A673 (cell line): ENCODE measurements at places on chromosomes 2 and 18.

DNA sequence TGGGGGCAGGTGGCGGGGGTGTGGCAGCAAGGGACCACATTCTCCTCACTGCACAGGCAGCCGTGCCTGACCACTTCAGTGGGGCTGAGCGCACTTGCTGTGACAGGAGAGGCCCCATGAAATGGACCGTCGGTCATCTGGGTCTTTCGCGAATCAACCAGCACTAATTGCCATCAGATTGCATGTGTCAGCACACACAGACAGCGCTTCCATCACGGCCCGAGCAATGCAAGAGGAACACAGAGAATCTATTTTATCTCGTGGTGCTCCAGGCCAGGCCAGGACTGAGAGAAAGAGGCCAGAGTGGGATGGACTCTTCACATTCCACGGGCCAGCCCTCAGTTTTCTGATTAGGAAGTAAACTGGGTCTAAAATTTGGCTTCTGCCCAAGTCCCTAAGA lies 87.0 kb downstream of the EIPR1 start:
- no peak overlapping the region for H3K27ac ChIP-seq
- no peaks in the 10 kb centered on the region for H3K27me3 ChIP-seq
- H3K4me1 ChIP-seq, result peaks cover 17% of the 10 kb centered on the region
- DNase-seq, result no peak

- no peak for DNase-seq
- no peak overlapping the region for H3K27ac ChIP-seq
- H3K4me3 ChIP-seq, result no peak overlapping the region
- H3K36me3 ChIP-seq, result no peaks in the 10 kb centered on the region
- no peaks in the 10 kb centered on the region for H3K27me3 ChIP-seq
- no peaks in the 10 kb centered on the region for H3K4me1 ChIP-seq
Observed at GRCh38 chr2:233803994-233804393, 25.9 kb downstream of the MROH2A start.

DNA sequence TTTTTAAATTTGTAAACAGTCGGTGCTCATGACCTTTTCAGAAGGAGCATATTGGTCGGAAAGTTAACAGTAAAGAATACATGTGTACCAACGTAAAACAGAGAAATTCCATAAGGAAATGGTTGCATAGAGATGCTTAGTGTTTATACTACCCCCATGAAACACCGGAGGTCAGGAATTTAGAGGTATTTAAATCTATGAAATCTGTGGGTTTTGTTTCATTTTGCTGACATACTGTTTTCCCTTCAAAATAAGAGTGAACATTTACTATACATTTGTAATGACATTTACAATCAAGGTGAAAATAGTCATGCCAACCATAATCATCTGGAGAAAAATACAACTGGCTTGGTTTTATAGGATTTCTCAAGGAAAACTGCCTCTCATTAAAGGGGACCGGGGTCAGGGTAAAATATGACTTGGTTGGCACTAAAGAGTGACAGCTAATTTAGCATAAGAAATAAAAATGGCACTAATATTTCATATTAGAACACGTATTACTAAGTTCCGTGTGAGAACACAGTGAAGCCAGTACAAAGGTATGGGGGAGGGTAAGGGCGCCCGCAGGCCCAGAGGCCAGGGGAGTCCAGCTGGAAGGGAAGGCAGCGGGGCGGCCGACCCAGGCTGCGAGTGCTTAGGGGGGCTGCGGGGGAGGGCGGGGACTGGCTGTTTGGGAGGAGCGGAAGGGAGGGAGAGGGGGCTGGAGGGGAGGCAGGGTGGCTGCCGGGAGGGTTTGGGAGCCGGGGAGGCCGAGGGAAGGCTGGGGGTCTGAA lies 1.1 kb upstream of the RNU4ATAC start:
- peaks cover 14% of the 10 kb centered on the region for H3K36me3 ChIP-seq
- H3K27ac ChIP-seq, result peak overlapping the region; percentile 99
- peak overlapping the region; percentile 77 for H3K4me3 ChIP-seq
- H3K27me3 ChIP-seq, result no peaks in the 10 kb centered on the region
- H3K4me1 ChIP-seq, result peaks cover 32% of the 10 kb centered on the region

DNA sequence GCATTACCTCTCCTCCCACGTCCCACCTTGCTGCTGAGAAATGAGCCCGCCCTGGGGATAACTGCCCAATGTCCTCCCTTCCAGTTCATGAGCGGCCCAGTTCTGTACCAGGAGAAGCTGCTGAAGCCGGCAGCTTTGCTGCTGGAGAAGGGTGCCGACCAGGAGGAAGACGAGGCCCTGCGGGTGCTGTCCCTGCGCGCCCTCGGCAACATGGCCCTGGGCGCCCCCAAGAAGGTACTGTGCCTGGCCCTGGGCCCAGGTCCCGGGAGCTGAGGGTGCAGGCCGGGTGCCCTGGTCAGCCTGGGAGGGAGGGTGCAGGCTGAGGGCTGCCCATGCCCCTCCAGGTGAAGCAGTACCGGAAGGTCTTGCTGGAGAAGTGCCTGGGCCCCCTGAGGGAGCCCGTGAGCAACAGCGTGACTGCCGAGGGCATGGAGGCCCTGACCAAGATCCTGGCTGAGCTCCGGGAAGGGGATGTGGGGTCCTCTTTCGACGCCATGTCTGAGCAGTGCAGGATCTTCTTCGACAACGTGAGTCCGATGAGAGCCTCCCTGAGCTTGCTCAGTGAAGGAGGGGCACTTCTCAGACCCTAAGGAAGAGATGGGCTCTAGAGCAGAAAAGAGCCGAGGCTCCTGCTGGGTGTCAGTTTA lies 25.7 kb downstream of the HJURP start:
- H3K4me1 ChIP-seq, result no peaks in the 10 kb centered on the region
- H3K4me3 ChIP-seq, result no peak overlapping the region
- no peaks in the 10 kb centered on the region for H3K27me3 ChIP-seq
- no peak for DNase-seq

DNA sequence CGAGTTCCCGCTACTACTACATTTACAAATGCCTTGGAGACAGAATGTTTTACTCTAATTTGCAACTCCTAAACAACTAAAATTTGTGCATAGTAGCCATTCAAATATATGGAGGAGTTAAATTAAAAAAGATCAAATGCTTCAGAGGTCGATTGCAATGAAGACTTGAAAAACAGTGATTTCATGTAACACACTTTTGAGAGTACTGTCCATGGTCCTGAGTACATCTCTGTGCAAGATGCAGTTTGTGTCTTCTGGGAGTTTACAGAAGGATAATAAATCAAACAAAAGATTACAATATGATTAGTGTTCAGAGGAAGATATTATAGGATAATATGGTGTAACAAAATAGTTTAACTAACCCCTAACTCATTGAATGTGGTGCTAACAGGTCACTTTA lies 894.7 kb downstream of the TMEM182 start:
- H3K4me3 ChIP-seq, result no peak overlapping the region
- no peak for DNase-seq
- H3K27me3 ChIP-seq, result no peaks in the 10 kb centered on the region
- H3K27ac ChIP-seq, result no peak overlapping the region
- no peaks in the 10 kb centered on the region for H3K4me1 ChIP-seq
